Mesothelial cell of epicardium (in vitro differentiated cells): ENCODE measurements at places on chromosomes 1 and 21. TPM values are rescaled to one million over a fixed set of nuclear protein-coding genes. Genes with fewer than 3 reads are reported as not detected.

DNA sequence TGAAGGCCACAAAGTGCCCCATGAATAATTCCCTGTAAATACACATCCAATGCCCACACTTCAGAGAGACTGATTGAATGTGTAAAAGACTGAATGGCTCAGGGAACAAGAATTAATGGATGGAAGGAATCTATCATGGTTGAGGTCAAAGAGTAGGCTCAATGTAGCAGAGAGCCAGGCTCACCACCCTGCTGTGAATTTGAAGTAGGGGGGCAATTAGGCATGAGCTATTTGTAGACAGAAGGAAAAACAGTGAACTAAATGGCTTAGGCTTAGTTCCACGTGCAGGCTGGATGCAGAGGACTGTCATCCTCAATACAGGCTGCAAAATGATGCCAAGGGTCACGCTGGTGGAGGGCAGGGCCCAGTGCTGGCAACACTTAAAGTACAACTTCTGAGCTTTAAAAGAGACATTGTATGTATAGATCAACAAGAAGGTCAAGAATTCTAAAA, 22.9 kb upstream of the IGSF3 start:
- no peak for DNase-seq

DNA sequence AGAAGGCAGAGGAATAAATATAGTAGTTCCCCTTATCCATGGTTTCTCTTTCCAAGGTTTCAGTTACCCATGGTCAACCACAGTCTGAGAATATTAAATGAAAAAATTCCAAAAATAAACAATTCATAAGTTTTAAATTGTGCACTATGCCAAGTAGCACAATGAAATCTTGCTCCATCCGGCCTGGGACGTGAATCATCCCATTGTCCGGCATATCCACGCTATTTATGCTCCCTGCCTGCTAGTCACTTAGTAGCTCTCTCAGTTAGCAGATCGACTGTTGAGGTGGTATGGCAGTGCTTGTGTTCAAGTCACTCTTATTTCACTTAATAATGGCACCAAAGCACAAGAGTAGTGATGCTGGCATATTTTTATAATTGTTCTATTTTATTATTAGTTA, 58.6 kb upstream of the ARHGAP29 start:
- no peak for DNase-seq

- DNase-seq = no peak
Measured at GRCh38 chr1:246809473-246809872, 85.3 kb downstream of the SCCPDH start.

DNA sequence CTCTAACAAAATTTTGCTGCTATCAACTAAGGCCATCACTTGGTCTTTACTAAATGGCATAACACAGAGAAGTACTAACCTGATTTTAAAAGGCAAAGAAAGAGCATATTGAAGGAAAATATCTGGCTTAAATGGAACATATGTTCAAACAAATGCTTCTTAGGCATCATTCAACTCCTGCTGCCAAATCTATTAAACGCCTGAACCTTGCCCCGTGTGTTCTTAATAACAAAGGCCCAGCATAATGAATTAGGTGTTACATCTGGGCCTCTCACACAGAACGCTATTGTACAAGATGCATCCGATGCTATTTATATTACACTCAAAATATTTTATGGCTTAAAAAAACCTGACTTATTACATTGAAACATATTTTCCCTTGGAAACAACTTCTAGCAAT, 48.4 kb downstream of the B3GALNT2 start:
- no peak for DNase-seq

Gene MAGI3
- total RNA-seq = 26.5 to 28.7 TPM (median 27.6 TPM) in 3 replicates

GRCh38 chr1:215911406-215911968, 344.4 kb downstream of the KCTD3 start:
- DNase-seq = no peak

GRCh38 chr1:58585581-58586151, 8.6 kb upstream of the TACSTD2 start:
- no peak for DNase-seq

Gene OR2AK2
- not detected in 3 replicates for total RNA-seq

- no peak for DNase-seq
Measured at GRCh38 chr1:211910113-211910884, 79.7 kb upstream of the LPGAT1 start.

DNA sequence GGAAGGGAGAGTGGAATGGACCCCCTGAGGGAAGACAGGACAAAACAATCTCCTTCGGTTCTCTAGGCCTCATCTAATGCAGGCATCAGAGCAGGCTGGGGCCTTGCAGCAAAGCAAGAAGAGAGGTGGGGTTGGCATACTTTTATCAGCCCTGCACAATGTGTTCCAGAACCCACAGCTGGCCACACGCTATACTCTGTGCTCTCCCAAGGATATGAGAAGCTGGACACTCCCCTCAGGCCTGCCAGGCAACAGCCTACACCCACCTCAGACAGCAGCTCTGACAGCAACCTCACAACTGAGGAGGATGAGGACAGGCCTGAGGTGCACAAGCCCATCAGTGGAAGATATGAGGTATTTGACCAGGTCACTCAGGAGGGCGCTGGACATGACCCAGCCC, 27.3 kb downstream of the LY9 start:
- DNase-seq = no peak

GRCh38 chr1:206774093-206774492, 1.8 kb upstream of the IL10 start:
- no peak for DNase-seq

DNA sequence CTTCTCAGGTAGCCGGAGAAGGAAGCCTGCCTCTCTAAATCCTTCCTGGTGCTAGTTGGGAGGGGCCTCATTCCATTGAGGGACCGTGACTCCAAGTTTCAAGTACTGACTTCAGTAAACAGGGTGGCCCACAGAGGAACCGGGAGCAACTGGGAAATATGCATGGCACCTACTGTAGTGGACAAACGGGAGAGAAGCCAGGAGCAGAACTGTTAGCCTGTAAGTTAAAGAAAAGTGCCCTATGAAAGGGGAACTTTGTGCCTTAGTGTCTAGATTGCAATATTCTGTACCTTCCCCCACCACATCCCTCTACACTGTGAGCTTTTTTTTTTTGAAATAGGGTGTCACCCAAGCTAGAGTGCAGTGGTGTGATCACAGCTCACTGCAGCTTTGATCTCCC, 33.2 kb upstream of the KANK4 start:
- no peak for DNase-seq

Gene LAD1
- 17.6 to 23.0 TPM (median 20.7 TPM) in 3 replicates for total RNA-seq

DNA sequence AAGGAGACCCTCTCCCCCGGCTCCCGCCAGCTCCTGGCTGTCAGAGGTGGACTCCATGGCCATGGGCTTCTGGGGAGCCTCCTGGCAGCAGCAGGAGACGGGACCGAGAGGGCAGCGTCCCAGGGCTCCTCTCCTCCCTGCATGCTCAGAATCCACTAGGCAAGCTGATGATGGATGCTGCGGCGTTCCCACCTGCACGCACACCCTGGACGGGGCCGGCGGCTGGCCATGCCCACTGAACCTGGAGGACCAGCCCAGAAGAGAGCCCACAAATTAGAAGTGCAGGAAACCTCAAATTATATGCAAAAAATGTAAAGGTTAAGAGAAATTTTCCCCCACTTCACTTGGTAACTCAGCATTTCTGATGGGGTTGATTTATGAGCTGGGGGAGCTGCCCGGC, 77.3 kb upstream of the ARHGEF16 start:
- DNase-seq = no peak

GRCh38 chr1:30323841-30324240, 399.5 kb downstream of the MATN1 start:
- DNase-seq = no peak

DNA sequence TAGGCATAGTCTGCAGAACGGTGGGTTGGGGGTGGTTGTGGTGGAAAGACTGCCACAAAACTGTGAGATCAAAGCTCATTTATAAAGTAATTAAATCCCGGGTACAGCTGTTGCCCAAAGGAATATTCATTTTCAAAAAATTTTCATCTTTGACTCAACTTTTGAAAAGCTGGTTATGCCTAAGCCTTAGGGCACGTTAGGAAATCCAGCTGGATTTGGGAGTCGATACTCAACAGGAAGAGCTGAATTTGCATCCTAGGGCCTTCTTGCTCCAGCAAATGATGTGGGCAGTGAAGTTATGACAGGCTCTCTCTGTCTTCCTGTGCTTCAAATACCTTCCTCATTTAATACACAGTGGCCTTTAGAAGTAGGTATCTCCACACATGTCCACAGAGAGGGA, 31.7 kb downstream of the ZP4 start:
- no peak for DNase-seq

- DNase-seq = no peak
Measured at GRCh38 chr21:38766987-38767722, 38.6 kb upstream of the ETS2 start.

DNA sequence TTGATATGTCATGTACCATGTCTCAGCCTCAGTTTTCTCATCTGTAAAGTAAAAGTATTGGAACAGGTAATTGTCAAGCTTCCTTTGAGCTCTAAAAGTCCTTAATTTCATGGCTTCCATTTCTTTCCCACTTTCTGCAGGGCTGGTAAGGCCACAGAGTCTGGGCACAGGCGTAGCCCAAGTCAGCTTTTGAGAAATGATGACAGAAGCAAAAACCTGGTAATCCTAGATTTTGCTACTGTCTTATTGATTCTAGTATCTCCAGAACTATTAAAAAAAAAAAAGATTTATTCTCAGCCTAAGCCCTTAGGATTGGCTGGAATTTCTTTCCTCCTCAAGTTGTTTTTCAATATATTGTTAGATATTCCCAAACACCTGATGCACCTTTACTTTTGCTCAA, 31.3 kb downstream of the PLXNA2 start:
- DNase-seq = no peak

Gene CD5L
- not detected in 3 replicates for total RNA-seq

DNA sequence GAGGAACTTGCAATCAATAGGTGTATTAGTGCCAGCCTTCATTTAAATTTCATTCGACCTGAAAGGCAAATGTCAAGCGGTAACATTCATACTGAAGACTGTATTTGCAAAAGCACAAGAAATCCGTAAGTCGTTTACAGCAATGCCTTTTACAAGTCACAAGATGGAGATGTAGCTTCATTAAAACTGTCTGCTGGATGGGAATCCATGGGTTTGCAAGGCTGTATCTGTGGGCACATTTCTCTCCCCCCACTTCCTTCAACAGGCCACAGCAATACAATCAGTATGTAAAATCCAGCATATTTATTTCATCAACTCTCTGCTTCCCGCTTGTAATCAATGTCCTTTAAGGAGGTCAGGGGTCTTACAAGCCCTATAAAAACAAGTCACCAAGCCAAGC, 147.1 kb downstream of the SLC45A1 start:
- DNase-seq = no peak

DNA sequence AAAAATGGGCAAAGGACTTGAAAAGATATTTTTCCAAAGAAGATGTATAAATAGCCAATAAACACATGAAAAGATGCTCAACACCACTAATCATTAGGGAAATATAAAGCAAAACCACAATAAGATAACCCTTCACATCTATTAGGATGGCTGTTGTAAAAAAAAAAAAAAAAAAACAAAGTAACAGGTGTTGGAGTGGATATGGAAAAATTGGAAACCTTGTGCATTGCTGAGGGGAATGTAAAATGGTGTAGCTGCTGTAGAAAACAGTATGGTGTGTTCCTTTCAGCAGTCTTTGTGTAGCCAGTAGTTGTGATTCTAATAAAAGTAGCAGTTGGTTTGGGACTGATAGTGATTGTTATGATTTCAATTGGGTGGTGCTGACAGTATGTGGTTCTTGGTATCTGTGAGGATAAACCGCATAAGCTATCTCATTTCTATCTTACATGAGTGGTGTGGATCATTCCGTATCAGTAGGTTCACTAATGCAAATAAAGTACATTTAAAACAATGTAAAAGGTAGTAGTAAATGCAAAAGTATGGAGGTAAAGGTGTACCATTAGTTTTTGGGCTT, 19.9 kb downstream of the MAN1A2 start:
- no peak for DNase-seq

Gene EPHA2
- total RNA-seq = 71.8 to 76.3 TPM (median 75.0 TPM) in 3 replicates

DNA sequence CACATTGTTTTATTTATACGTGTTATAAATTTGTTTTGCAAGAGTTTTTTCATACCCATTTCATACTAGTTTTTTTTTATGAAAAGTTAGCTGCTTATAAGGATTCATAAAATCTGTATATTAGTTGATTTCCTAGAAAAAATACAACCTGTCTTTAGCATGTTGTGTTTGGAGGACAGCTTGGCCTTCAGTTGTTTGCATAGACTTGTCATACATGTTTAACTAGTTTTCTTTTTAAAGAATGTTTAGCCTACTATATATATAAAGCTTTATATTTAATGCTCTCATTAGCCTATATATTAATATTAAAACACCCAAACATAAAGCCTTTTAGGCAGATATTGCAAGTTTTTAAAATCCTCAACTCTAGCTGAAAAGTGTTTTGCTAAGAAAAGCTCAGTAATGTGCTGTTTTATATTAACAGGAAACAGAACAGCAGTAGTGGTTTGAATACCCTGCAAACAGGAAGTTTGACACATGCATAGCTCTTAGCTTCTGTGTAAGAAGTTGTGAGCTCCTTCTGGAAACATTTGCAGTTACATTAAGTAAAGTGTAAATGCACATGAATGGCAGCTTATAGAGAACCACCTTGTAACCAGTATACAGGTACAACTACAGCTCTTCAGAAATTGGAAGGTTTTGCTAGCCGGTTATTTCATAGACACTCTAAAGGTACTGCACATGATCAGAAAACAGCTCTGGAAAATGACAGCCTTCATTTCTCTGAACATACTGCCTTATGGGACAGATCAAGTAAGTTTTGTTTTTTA, at the start of gene PRKACB:
Gene PRKACB (plus strand): TSS at position 476 of the 770 bp plus-strand sequence. CDS start 91 bp downstream, at position 567.
- DNase-seq = no peak

GRCh38 chr1:109931911-109932636, 21.4 kb downstream of the CSF1 start:
- DNase-seq = no peak

- no peak for DNase-seq
Measured at GRCh38 chr1:50858761-50859160, 101.3 kb downstream of the FAF1 start.

GRCh38 chr1:236868625-236869467, 73.8 kb downstream of the MTR start:
- no peak for DNase-seq

Gene CFHR5
- not detected in 3 replicates for total RNA-seq

- no peak for DNase-seq
Measured at GRCh38 chr1:78045926-78046778, at the start of gene GIPC2. TSS of gene GIPC2 (plus strand) at chr1:78045966. CDS start at chr1:78046095, 129 bp downstream.

Gene SELL
- total RNA-seq = 1.4 to 2.5 TPM (median 2.4 TPM) in 3 replicates

Gene MX2
- 3.2 to 4.1 TPM (median 3.9 TPM) in 3 replicates for total RNA-seq

- DNase-seq = no peak
Measured at GRCh38 chr1:182725259-182726255, 41.2 kb upstream of the RGS8 start.

DNA sequence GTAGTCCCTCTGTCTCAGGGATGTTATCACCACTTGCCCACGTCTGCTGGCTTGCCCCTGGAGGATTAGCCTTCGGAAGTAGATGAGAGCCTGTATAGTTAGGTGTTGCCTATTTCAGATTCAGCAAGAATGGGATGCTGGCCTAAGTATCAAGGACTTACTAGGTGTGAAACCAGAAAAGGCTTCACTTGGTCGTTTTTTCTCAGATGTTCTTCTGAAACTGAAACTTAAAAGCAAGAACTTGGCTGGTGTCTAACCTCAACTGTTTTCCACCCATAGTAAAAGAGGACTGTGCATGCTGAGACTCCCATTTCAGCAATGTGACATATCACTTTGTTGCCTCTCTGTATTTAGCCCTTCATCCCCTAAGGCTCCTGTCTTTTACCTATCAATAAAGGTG, 67.0 kb upstream of the LRRC53 start:
- no peak for DNase-seq
